ENCODE measurements at places on chromosomes 5 and 9. TPM values are rescaled to one million over a fixed set of nuclear protein-coding genes. Genes with fewer than 3 reads are reported as not detected.

The CDC26 gene
- 76.7 TPM for total RNA-seq

The IFNA21 gene
- total RNA-seq = not detected

The PLCXD3 gene
- total RNA-seq = under 0.01 TPM

The DRD1 gene
- not detected for total RNA-seq

The PCSK1 gene
- total RNA-seq = 0.61 TPM

The PPP3R2 gene
- total RNA-seq = not detected

The NUTM2F gene
- total RNA-seq = not detected

The PPP2CA gene
- total RNA-seq = 79.9 TPM

The FOXD4L4 gene
- total RNA-seq = under 0.01 TPM

The PCDHGC4 gene
- 0.32 TPM for total RNA-seq

The PTGDS gene
- 0.65 TPM for total RNA-seq

Measured in epithelial cell of umbilical artery (primary cell).